ENCODE measurements at places on chromosomes 4 and X.

DNA sequence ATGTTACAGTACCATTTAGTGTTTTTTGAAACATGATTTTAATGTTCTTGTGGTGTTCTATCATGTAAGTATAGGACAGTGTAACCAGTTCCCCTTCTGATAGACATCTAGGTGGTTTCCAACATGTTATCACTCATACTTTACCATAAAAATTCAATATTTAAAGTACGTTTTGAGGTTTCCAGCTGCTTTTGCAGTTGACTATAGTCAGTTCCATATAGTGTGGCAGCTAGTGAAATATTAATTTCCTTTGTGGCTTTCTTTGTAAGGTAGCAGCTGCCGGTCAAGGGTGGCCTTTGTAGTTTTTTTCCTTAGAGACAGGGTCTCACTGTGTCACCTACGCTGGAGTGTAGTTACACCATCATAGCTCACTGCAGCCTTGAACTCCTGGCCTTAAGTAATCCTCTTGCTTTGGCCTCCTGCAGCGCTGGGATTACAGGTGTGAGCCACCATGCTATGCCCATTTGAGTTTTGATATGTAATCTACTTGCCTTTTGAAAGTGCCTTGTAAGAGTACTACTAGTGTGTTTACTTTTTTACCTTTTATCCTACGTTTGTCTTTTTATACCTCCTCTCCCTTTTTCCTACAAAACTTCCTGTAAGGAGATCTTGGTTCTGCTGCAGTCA, 63.0 kb downstream of the ARHGAP10 start:
- no peak for DNase-seq

- peak; percentile 8 for DNase-seq
Observed at GRCh38 chrX:72539822-72540221, 32.8 kb downstream of the HDAC8 start.

DNA sequence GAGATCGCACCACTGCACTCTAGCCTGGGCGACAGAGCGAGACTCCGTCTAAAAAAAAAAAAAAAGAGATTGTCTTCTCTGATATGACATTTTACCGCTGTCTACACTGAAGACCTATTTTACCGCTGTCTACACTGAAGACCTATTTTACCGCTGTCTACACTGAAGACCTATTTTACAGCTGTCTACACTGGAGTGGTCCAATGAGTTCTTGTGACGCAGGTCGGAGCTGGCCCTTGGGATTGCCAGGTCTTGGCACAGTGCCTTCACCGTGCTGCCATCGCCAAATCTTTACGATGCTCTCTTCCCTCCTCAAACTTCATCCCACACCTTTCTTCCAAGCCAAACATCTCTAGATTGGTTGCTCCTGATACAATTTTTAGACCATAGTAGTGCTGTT, 183.1 kb upstream of the FAT1 start:
- no peak for DNase-seq

DNA sequence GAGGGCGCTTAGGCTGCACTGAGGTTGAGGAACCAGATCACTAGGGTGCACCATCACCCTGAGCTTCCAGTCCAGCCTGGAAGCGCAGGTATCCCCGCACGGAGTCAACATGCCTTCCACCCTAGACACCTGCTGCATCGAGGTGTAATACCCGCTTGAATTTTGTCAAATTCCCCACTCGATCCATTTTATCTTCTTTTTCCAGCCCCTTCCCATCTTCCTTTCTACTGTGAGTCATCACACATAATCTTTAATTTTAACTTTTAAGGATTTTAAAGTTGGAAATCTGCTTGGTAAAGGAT, 821 bp downstream of the PLK4 start:
- no peak for DNase-seq

DNA sequence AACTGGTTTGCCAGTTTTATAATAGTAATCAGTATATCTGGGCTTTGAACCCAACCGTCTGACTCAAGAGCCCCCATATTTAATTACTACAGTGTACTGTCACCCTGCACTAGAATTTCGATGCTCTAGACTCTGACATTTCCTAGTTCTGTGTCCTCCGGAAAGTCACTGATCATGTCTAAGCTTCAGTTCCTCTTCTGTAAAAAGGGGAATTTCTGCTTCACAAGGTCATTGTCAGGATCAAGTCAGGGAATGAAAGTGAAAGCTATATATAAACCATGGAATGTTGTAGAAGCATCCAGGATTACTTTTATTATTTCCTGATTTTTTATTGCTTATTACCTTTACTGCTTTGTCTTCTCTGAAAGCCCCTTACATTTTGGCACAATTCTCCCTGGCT, 4.0 kb upstream of the KCNIP4 start:
- DNase-seq: no peak

GRCh38 chr4:7793186-7793585, 146.5 kb downstream of the AFAP1 start:
- DNase-seq: no peak

- DNase-seq: no peak
Observed at GRCh38 chrX:112473654-112474053, 206.1 kb downstream of the LHFPL1 start.

- peak; percentile 22 for DNase-seq
Observed at GRCh38 chrX:103343105-103343504, 13.1 kb downstream of the TCEAL7 start.

GRCh38 chr4:143438710-143439109, 74.8 kb upstream of the SMARCA5 start:
- DNase-seq: no peak

DNA sequence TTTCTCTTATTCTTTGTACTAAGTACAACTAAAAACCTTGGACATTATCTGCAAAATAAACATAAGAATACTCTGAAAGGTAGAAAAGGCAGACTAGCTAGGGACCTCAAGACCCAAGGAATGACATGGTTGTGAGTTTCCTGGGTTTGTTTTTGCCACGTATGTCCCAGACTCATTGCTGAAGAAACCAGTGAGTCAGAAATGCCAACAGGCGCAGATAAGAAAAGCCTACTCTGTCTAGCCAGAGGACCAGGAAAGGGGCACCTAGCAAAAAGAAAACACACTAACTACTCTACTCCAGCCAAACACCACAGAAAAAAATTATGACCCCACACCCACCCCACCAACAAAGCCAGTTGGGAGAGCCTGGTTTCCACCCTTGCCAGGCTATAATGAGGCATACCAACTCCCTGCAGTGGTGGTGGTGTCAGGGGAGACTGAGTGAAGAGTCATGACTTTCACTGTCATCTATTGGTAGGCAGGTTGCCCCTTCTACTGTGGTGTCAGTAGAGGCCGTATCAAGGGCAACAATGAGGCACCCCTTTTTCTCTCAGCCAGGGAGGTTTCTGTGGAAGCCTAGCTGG, 10.9 kb downstream of the MTMR1 start:
- DNase-seq: no peak

- peak; percentile 39 for DNase-seq
Observed at GRCh38 chr4:60344908-60345307, 855.2 kb upstream of the ADGRL3 start.

GRCh38 chr4:56289934-56290333, 97.4 kb downstream of the AASDH start:
- DNase-seq: no peak

DNA sequence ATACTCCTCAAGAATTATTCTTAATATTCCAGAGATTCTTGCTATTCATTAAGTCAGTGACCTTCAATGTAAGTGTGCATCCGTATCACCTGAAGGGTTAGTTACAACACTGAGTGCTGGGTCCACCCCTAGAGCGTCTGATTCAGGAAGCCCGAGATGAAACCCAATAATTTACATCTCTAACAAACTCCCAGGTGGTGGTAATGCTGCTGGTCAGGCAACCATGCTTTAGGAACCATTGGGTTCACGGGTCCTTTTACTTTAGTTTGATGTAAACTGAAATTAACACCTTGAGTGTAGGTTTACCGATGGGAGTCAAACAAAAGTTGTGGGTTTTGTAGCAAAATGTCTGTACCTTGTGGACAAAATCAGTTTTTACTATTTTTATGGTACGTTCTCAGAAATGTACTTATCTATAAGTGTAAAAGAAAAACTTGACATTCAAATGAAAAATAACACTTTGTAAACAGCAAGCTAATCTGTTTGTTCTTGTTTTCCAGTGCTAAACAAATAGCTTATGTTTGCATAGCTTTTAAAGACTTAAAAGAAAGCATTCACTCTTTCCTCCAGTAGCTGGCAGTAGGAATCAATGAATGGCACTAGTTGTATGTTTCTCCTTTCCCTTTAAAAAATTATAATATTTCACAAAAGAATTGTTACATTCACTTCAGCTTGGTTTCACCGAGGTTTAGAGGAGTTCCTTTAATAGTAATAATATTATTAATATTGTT, 32.7 kb downstream of the ACE2 start:
- DNase-seq: peak; percentile 32

DNA sequence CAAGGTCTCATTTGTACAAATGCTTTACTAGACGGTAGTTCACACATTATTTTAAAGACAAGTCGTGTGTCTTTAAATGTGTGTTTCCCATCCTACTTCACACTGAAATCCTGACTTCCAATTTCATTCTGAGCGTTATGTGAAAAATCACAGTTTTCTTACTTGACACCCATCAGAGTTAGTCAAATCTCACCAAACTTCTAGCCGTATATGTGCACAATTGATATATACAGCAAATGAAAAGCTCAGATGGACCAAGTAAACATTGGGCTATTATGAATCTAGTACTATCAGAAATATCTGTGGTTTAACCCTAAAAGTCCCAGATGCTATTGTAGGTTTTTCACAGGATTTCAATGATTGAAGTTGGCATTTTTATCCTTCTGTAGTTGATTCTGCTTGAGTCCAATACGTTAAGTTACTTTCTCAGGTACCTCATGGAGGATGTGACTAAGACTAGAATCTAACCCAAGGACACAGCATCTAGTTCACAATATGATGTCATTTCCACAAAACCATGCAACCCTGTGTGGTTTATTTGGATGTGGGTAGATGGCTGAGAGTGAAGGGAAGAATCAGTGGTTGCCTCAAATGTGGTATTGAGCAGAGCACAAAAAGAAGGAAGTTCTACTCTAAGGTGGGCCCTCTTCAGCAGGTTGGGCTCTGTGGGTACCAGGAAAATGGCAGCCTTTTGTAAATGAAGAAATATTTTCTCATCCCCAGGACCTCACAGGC, 22.1 kb upstream of the TRIM60 start:
- no peak for DNase-seq

DNA sequence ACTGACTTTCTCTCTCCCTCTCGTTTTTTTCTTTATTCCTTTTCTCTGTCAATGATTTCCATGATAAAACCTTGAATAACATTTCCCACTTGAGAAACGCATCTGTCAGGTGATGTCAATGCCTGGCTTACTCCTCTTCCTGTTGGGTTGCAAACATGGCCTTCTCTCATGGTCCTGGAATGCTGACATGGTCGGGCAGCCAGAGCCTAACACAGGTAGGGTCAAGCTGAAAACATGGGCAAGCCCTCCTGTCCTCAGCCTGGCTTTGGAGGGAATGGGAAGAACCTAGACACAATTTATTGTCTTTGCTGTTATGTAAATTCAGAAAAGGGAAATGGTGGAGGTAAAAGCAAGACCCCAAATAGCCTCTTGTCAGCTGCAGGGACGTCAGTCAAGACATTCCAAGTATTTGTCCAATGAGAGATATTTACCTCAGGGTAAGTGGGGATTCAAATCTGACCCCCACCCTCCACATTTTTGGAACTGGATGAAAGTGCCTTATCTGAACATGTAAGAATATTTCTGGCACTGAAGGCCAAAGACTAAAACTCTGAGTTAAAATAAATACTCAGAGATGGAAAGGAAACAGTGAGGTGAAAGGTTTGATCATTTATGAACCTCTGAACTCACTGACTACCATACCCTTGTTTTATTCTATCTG, 473.8 kb downstream of the SPRY1 start:
- DNase-seq: no peak

DNA sequence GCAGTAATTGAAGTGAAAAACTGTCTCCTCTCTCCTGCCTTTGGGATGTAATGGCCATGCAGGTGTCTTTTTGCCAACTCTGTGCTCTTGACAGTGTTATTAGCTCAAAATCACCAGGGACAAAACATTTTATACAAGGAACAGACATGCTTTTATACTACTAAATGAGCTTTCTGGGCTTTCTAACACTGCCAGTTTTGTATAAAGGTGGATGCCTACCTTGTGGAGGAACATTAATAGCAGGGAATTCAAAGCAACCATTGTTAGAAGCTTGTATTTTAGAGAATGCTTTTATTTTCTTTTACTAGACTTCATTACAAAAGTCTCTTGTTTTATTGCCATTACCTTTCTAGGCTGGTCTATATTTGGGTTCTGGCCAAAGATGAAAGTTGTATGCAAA, 54.7 kb upstream of the ARSJ start:
- no peak for DNase-seq

GRCh38 chr4:30720021-30720660, at the start of gene PCDH7:
TSS of gene PCDH7 (plus strand) at chr4:30720369. CDS start at chr4:30721423, 1,054 bp downstream.
- DNase-seq: no peak

- no peak for DNase-seq
Observed at GRCh38 chr4:183287677-183288076, 32.4 kb downstream of the CLDN22 start.

- no peak for DNase-seq
Observed at GRCh38 chr4:53937918-53938317, 126.5 kb downstream of the CHIC2 start.
